RWPE2 (cell line): ENCODE measurements at places on chromosomes 4 and X.
A peak's percentile ranks its signal among the peaks of the same experiment; 100 is the strongest.

DNA sequence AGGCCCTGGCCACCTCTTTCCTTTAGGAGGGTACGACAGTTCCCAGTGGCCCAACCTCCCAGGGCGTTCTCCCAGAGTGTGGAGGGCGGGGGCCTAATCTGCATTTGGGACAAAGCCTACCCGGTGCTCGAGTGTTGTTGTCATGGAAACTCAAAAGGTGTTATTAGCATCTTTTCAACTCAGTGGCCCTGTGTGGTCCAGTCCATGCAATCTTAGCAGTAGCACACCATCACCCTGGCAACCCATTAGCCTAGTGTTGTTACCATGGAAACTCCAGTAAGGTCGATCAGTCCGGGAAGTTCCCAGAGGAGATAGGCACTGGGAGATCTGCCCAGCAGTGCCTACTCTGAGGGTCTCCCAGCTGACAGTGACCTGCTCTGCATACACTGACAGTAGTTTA is 20.2 kb downstream of the APLN start:
- no peak for DNase-seq

DNA sequence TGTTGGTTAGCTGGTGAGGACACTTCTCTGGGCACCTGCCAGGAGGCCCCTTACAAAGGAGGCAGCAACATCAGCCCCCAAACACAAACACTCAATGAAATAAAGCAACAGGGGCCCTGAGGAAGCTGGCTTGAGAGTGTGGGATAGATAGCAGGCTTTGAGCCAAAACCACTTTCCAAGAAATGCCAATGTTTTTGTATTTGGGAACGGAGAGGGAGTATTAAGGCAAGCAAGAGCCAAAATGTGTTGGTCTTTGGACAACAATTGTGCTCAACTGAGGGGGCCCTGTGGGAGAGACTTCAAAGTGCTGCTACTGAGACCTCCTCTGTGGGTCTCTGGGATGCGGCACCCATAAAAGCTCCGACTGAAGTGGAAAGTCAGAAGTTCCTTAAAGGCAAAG is 41.0 kb downstream of the RAI2 start:
- no peak for DNase-seq

- no peak for DNase-seq
Measured at GRCh38 chrX:30308263-30309138, 689 bp downstream of the NR0B1 start.

- DNase-seq = no peak
Measured at GRCh38 chrX:99078301-99078700, 1331.8 kb downstream of the PCDH19 start.

DNA sequence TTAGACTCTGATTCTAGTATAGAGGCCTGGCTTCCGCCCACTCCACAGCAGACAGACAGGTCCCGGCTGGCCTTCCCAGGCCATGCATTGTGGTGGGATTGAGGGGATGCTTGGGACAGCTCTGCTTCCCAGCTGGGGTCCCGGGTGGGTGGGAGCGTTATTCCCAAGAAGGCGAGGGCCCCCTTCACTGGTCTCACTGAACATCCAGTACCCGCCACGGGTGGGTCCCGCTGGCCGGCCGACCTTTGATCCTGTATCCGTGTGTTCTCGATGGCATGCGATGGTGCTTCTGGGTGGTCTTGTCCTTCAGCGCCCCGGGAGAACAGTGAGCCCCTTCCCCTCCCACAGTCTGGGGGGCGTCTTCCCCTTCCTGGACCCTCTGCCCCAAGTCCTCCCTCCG is 231.4 kb downstream of the AFAP1 start:
- no peak for DNase-seq

DNA sequence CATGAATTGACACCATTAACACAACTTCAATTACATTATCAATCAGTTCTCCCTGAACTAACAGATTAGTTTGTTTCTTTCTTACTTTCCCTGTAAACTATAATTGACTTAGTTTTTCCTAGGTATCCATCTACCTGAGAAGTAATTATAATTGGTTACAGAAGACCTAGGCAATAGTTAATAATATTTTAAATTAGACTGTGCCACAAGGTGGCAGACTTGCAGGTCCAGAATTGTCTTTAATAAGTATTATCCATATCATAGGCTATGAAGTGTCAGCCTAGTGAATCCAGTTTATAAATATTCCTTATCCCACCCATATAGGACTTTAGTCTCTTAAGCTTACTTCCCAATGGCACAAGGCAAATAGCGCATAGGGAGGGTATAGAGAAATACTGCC is 48.9 kb upstream of the FAM47B start:
- DNase-seq = no peak

GRCh38 chr4:8699479-8700145 is 107.0 kb downstream of the CPZ start:
- no peak for DNase-seq

GRCh38 chr4:78299565-78299972 is 242.4 kb downstream of the FRAS1 start:
- DNase-seq = no peak

GRCh38 chr4:41360214-41360920 is 103.6 kb downstream of the UCHL1 start:
- DNase-seq = peak; percentile 75

DNA sequence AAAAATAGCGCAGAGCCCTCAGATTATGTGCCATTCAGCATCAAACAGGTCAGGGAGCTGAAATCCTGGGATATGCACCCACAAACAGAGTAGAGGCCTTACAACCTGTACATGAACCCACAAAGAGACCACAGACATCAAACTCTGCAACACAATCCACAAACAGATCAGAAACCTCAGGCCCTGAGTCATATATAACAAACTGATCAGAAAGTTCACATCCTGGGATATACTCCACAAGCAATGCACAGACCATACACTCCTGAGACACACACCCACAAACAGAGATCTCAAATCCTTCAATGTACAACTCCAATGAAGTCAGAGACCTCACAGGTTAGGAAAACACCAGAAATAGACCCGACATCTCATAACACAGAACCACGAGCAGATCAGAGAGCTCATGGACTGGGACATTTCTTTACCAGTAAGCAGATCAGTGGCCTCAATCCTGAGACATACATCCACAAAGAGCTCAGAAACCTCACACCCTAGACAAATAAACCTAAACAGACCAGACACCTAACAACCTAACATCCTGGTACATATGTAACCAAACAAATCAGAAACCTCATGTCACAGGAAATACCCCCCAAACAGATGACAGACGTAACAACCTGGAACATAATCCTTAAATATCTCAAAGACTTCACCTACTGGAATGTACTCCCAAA is 24.2 kb downstream of the SUV39H1 start:
- no peak for DNase-seq

- DNase-seq = no peak
Measured at GRCh38 chrX:150268839-150269355, 94.2 kb upstream of the MAMLD1 start.

GRCh38 chr4:170610434-170610833 is 520.7 kb upstream of the AADAT start:
- DNase-seq = no peak

DNA sequence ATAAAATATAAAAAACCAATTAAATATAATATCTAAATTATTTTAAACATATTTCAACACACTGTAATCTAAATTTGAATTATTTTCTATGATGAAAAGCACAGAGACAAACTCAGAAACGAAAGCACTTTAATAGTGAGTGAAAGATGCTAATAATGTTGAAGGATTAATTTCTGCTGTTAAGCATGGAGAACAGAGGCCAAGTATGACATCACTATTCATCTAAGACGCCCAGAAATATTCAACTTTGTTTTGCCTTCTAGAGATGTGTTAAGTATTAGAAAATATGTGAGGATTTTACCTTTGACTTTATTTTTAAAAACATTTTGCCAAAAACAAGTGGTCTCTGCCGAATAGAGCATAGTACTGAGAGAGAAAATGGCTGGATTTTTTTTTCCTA is 19.3 kb downstream of the ARHGEF6 start:
- DNase-seq = no peak

DNA sequence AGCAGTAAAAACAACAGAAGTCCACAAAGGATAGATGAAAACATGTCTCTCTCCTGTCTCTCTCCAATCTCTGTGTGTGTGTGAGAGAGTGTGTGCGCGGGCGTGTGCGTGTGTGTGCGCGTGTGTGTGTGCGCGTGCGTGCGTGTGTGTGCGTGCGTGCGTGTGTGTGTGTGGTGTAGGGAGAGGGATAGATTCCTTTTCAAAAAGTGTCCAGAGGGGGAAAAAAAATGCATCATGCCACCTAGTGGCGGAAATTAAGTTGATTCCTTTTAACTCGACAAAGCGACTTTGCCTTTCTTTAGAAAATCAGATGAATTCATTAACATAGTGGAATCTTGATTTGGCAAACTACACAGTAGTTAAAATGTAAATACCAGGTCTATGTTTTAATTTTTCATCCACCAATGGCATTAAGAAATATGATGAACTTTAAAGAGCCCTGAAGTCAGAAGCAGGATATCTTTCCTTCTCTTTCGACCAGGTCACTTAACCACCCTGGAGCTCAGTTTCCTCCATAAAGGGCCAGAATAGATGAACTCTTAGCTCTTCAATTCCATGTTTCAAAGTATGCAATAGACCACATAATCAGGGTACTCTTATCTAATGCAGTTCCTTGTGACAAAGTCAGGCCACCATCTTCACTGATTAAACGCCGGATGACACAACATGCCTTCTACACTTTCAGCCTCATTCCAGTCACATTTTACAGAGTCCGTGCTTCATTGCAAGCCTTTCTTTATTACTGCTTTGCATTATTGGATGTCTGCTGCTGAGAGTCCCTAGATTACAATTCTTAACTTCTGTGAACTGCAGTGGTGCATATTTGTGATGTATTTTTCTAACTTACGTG is 162.8 kb downstream of the FBXO8 start:
- DNase-seq = no peak

DNA sequence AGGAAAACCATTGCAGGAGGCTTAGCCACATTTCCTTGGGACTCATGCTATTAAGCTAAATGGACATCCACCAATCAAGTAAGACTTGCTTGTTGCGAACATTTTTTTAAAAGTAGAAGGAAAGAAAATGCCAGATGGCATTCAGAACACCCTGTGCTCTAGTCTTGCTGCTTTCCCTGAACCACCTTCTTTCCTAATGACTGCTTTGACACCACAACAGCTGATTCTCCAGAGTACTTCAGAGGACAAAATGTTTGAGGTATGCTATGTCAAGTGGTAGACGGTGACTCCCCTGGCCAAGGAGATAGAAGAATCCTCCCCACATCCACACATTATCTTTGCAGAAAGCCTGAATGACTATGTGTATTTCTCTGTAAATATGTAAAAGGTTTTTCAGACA is 65.4 kb downstream of the ANK2 start:
- no peak for DNase-seq

DNA sequence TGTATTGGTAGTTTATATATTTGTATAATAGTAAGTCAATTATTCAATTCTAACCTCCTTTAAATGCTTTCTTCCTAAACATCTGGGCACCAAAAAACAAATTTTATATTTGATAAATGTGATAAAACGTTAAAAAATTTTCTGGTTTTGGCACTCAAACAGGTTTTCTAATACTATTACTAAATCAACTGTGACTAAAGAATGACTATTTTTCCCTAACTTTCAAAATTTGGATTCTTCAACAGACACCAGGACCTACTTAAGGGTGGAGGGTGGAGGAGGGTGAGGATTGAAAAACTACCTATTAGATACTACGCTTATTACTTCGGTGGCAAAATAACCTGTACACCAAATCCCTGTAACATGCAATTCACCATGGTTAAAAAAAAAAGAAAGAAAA is 555.5 kb downstream of the IL15 start:
- no peak for DNase-seq
